Fibroblast of lung (primary cell): ENCODE measurements at places on chromosomes 1 and 21. TPM values are rescaled to one million over a fixed set of nuclear protein-coding genes. Genes with fewer than 3 reads are reported as not detected.

DNA sequence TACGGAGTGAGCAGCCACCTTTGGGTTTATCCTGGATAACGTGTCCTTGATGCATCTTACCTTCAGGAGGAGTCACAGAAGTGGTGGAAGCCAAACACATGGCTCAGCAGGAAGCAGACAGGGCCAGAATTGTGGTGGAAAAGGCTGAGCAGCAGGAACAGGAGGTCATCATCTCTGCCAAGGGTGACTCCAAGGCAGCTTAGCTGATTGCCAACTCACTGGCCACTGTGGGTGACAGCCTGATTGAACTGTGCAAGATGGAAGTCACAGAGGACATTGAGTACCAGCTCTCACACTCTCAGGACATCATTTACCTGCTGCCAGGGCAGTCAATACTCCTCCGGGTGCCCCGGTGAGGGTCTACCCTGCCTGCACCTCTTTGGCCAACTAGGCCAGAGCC is 179.3 kb downstream of the FAF1 start:
- DNase-seq, result no peak

DNA sequence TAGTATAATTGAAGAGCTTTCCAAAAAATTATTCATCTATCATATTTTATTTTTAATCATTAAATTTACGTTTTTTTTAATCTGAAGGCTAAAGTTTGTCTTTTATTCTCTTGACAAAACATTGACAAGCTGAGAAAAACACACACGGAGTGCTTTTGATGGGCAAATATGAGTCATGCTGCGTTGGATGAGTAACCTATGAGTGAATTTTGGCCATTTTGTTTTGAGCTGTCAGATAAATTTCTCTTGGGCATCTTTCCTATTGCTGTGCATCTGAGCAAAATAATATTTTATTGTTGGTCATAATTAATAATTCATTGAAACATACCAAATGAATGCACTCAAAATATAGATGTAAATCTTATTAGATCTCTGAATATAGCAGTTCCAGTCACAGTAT is 1144.1 kb upstream of the ADGRL2 start:
- peak; percentile 14 for DNase-seq

DNA sequence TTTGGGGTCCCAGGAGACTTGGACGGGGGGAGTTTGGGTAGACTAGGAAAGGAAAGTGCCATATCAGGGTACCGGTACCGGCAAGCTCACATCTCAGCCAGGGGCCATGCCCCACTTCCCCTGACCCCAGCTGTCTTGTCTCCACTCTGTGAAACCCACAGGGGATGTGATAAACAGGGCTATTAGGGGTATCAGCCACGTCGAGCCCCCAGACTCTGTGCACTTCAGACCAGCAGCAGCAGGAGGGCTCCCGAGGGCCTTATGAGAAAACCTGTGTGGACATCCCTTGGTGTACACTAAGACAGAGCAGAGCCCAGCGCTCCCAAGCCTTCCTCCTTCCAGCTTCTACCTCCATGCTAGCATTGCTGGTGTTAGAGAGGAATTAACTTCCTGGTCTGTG is 46.3 kb downstream of the TNNT2 start:
- no peak for DNase-seq

MPZL1 gene
- total RNA-seq, result 81.4 and 86.8 TPM in 2 replicates

VSIG8 gene
- total RNA-seq, result under 0.01 TPM in 2 replicates

SPTA1 gene
- total RNA-seq, result under 0.01 and 0.17 TPM in 2 replicates

GPA33 gene
- total RNA-seq, result not detected in 2 replicates
